ENCODE measurements at places on chromosomes 3 and 15.

DNA sequence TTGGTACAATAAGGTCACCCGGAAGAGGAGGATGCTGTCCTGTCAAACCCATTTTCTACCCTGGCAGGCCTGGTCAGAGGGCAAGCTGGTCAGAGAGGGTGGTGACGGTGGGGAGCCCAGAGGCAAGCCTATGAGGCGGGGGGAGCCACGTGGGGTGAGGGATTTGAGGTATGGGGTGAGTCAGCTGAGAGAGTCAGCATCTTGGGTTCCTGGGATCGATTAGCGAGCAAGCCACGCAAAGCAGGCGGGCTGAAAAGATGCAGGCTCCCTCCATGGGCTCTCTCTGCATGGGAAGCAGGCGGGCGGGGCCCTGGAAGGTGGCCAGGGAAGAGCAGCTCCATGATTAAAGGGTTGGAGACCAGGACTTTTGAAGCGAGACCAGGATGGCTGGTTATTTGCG, 48.1 kb downstream of the MAGEF1 start:
- no peak for DNase-seq

- no peak for DNase-seq
These were observed 55.6 kb downstream of the THRB start for GRCh38 chr3:24439021-24439420.

DNA sequence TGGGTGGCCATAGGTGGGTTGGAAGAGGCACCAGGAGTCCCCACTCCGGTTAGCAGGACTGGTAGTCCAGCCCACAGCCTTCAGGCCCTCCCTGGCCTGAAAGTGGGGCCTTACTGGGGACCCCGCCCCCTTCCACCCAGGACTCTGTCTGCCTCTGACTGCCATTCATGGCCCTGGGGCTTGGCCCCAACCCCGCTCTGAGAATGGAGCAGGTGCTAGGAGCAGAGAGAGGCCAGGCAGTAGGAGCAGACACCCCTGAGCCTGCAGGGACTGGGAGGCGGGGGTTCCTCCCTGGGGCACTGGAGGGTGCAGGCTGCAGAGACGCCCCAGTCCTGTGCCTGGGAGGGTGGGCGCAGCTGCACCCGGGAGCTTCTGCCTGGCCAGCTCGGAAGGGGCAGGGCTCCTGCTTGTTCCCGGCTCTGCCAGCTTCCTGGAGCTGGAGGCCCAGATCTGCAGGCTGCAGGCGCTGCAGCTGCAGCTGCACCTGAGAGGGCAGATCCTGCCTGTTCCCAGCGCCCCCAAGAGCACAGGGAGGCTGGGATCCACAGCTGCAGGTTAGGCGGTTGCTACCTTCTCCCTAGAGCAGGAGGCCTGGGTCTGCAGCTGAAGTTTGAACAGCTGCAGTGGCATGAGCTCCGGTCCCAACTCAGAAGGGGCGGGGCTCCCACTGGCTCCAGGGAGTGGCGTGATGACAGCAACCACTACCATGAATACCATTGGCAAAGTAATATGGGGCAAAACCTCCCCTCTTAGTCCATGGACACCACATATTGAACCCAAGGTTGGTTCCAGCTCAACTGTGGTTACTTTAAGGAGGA, 194.7 kb downstream of the SQOR start:
- no peak for DNase-seq

GRCh38 chr3:197362081-197362480, 63.7 kb upstream of the DLG1 start:
- no peak for DNase-seq

DNA sequence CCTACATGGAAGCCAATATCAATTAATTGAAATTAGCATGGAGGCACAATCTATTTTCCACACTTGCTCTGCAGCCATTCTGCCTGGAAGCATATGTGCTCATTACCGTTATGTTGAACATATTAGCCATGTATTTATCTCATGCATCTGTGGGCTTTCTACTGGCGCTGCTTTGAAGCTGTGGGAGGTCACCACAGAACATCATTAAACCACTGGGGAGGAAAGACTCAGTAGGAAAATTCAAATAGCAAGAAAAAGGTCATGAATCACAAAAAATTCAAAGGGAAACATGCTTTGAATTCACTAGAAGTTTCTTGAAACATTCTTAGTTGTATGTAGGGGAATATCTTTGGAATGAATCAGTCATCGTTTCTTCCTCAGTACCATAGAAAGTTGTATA, 652.5 kb downstream of the EDEM1 start:
- no peak for DNase-seq

DNA sequence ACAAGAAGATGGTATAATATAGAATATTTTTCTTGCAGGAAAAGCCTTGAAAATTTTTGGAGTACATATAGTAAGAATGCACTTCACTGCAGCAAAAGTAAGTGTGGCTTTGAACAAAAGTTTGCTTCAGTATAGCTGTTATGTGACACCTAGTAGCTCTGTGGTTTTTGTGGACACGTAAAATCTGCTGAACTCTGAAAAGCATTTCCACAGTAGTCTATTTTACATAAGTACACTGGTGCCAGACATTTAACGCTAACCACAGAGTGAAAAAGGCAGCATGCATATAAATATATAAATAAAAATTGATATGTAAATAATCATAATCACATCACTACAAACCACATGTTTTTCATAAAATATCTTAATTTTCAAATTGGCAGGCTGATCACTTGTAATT, 39.8 kb downstream of the CGGBP1 start:
- DNase-seq = no peak

GRCh38 chr3:101938262-101938847, 89.0 kb downstream of the NFKBIZ start:
- no peak for DNase-seq

GRCh38 chr3:61415201-61415600, 146.2 kb upstream of the PTPRG start:
- DNase-seq = no peak

DNA sequence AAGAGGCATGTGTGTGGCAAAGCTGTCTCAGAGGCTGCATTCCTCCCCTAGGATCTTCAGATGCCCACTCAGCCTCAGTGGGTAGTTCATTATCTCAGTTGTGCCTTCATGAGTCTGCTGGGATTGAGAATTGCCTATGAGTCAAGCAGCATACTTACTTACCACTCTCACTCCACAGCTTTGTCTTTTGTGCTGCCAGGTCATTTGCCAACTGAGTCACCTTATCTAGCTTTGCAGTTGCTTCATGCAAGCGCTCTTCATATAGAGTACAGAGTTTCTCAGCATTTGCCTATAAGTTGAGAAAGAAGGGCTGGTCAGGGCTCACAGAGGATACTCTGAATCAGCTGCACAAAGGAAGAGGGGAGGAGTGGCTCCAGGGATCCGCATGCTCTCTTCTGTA, 89.5 kb downstream of the MYH15 start:
- DNase-seq = peak; percentile 92

DNA sequence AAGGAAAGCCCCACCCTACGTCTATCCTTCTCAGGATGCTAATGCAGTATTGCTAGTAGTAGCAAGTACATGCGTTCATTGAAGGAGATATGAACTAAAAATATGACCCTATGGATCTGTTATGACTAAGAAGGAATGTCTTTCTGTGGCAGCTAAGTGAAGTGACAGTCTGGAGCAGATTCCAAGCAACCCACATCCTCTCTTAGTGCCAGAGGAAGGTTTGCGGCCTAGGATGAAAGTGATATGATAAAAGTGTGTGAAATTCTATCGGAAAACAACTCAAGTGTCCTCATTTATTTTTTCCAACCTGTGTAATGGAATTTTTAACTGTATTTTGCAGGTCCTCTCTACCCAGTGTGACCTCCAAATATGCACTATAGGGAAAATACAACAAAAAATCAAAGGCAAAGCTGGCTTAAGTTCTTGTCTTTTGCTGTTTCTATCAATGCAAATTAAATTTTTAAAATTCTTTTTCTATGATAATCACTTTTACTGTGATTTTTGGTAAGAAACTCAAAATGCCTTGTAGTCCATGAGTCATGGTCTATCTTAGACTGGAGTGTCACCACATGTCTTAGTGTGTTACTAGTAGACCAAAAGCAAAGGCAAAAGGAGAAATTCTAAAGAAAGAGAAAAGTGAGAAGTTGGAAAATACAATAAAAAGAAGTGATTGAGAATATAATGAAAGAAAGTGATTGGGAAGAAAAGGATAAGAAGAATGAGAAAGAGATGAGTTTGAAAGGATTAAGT, 161.2 kb upstream of the TMCO5A start:
- DNase-seq = peak; percentile 77

DNA sequence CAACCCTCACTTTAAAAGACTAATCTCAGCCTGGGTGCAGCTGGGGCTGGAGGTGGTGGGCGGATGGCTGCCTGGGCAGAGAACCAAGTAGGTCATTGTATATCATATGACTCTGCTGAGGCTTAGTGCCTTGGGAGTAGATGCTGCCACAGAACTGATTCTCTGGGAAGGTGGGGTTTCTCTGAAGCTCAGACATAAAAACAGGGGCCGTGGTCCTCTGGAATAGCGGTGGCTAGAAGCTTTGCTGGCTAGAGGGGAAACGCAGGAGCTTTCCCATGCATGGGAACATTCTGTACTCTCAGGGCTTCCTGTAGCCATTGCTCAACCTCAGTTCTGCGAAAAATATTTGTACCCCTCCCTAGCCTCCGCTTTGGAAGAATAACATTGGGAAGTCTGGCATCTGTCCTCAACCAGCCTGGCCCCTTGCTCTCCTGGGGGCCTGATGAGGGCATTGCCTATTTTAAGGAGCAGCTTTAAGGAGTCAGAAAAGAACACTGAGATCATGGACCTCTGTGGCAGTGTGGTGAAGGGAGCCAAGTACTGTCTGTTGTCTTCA, 14.7 kb downstream of the TIMP4 start:
- peak; percentile 63 for DNase-seq

- peak; percentile 72 for DNase-seq
These were observed 26.9 kb upstream of the EHHADH start for GRCh38 chr3:185280572-185281365.

DNA sequence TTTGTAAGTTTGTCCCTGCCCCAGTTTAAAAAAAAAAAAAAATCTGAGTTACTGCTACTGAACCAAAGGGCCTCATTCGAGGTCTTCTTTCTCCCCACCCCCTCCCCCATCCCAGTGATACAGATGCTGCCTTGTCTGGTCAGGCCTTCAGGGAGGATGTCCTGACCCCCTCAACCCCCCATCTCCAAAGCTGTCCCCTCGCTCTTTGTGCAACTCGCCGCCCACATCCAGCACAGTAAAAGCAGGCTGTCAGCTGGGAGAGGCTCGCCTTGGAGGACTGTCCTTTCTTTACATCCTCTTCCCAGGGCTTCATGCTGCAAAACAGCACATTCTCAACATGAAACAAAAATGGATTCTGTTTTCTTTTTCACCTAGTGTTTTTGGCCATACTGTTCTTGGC, 133.4 kb downstream of the VGLL4 start:
- DNase-seq = no peak

GRCh38 chr15:51909584-51909983, 62.0 kb downstream of the LEO1 start:
- no peak for DNase-seq

- DNase-seq = no peak
These were observed 2.2 kb upstream of the C15orf39 start for GRCh38 chr15:75199357-75199940.

GRCh38 chr3:1661839-1662238, 436.8 kb upstream of the CNTN4 start:
- no peak for DNase-seq

DNA sequence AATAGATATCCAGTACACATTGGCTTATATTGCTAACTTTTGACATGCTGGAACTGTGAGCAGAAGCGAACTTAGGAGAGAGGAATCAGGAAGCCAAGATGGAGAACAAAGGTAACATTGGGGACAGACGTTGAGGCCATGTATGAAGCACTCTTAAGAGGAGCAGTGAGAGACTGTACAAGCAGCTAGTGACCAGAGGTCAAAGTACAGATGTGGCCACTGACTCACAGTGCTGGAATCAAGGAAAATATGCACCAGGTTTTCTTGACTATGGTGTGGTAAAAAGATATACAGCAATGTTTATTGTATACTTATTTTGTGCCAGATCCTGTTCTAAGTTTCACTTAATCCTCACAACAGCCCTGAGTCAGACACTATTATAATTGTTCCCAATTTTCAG, 2.0 kb upstream of the IL20RB start:
- DNase-seq = peak; percentile 83

GRCh38 chr3:172630316-172630715, 80.6 kb downstream of the NCEH1 start:
- DNase-seq = peak; percentile 44

DNA sequence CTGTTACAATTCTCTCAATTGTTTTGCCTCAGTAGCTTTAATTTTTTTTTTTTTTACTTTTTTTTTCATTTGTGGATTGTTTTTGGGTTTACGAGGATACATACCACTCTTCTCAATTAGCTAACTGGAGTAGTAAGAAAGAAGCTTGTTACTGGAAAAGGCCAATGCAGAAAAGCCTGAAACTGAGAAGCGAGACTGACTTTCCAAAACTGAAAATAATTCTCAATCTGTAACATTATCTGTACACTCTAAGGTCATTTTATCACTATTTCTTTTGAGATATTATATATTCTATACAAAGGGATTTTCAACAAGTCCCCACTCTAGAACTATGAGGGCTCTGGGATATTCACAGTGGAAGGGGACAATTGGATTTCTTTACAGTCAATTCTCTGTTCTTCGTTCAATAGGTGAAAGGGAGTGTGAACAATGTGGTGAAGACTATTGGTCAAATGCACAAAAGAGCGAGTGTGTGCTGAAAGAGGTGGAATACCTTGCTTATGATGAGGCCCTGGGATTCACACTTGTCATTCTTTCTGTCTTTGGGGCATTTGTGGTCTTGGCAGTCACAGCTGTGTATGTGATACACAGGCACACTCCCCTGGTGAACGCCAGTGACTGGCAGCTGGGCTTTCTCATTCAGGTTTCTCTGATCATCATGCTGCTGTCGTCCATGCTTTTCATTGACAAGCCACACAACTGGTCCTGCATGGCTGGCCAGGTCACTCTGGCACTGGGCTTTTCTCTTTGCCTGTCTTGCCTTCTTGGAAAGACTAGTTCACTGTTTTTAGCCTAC, 83.9 kb upstream of the KCNAB1 start:
- no peak for DNase-seq

GRCh38 chr3:157572559-157573270, 69.5 kb upstream of the VEPH1 start:
- DNase-seq = peak; percentile 71

DNA sequence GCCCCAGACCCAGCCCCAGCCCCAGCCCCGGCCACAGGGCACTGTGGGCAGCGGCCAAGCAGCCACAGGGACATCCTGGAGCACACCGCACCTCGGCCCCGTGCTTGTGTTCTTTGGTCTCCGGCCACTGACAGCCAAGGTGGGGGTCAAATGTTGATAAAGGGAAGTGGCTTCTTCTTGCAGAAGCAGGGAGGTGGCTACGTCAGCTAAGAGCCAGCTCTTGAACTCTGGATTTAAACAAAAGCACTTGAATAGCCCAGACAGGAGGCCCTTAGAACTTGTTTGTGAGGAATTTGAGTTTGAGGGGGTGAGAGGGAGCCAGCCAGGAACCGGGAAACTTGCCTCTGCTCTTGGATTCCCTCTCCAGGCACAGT, 135.8 kb upstream of the ABHD17C start:
- no peak for DNase-seq

GRCh38 chr3:46091741-46092701, 64.7 kb upstream of the XCR1 start:
- DNase-seq = no peak
